NCI-H2171 (cell line): ENCODE measurements at places on chromosomes 3 and 15.

- peak; percentile 97 for DNase-seq
Observed at GRCh38 chr3:130839813-130840212, 54.1 kb upstream of the ATP2C1 start.

DNA sequence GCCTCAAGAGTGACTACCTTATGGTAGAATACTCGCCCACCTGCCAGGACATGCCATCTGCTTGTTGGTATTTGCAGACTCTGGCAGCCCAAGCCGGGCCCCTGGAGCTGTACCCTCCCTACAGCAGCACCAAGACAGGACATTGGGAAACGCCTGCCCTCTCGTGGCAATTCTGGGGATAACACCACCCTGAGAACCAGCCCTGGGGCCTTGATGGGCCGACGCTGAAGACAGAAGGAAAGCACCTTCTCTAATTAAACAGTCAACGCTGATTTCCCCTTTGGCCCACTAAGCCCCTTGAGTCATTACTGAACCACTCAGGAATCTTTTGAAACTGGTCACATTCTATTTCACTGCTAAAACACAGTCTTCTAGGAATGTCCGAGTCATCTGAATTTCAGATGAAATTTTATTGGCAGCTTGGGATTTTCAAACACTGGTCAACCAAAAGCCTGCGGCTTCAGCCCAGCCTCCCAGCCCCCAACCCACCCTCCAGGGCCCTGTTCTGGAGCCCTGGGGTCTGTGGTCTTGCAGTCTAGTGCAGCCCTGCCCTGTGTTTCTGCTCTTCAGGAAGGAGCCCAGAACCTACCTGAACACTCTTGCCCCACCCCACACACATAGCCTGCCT lies 91.3 kb downstream of the TMEM266 start:
- peak; percentile 88 for DNase-seq

DNA sequence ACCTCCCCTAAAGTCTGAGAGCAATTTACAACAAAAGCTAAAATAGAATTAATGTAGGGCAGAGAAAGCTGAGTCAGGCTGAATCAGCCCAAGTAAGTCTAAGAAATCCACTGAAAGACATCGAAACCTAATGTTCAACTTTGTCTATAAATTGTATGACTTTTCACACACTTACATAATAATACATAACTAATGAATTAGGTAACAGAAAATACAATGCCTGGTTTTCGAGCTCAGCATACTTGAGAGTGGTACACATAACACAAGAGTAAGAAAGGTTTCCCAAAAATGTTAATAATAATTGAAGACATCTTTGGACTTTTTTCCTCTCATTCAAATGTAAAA lies 55.3 kb upstream of the VGLL4 start:
- DNase-seq = no peak

DNA sequence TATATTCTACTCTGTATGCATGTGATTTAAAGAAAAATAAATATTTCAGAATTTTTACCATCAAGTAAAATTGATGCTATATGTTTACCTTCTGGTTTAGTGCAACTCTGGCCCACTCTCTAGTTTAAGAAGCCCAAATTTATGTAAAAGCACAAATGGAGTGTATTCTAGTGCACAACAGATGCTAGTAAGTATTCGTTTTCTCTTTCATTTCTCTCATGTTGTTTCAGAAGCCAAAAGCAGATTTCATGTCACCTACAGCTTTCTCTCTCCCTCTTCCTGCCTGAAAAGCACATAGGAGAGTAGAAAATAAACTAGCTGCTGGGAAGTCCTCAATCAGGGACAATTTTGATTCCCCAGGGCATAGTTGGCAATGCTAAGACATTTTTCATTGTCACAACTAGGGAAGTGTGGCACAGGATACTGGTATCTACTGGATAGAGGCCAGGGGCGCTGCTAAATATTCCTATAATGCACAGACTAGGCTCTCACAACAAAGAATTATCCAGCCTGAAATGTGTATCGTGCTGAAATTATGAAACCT lies 147.4 kb upstream of the ARHGEF26 start:
- no peak for DNase-seq

GRCh38 chr3:42012383-42012934 lies 50.6 kb upstream of the ULK4 start:
- no peak for DNase-seq
